ENCODE measurements at places on chromosomes 16 and 17.

DNA sequence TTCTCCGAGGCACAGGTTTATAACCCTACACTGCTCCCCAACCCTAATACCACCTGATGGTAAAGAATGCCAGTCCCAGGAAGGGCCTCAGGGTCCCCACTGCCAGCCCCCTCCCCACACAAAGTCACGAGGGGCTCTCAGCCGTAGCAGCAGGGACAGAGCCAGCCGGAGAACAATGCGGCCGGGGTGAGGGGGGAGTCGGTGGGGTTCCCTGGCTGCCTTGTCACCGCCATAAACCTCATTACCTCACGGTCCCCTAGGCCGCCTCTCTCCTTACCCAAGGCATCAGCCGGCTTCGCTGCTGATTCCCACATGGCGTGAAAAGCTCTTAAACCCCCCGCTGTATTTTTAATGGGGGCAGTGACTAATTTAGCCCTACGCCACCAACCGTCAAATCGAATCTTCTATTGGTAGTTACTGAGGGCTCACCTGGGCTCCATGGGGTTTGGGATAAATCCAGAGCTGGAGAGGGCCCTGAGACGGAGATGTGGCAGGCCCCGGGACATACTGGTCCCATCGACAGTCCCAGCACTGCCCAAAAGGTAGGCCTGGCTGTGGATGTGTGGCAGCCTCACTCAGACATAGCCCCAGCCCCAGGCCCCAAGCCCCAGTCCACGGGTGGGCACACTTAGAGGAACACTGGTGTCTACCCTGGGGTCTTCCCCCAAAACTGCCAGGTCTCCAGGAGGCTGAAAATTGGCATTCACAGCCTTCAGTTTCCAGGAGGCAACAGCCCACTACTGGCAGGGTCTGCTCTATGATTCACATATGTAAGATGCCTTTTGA is 115.3 kb downstream of the C16orf78 start:
- no peak for DNase-seq

- no peak for DNase-seq
These were observed 74.5 kb upstream of the PMFBP1 start for GRCh38 chr16:72246423-72246822.

DNA sequence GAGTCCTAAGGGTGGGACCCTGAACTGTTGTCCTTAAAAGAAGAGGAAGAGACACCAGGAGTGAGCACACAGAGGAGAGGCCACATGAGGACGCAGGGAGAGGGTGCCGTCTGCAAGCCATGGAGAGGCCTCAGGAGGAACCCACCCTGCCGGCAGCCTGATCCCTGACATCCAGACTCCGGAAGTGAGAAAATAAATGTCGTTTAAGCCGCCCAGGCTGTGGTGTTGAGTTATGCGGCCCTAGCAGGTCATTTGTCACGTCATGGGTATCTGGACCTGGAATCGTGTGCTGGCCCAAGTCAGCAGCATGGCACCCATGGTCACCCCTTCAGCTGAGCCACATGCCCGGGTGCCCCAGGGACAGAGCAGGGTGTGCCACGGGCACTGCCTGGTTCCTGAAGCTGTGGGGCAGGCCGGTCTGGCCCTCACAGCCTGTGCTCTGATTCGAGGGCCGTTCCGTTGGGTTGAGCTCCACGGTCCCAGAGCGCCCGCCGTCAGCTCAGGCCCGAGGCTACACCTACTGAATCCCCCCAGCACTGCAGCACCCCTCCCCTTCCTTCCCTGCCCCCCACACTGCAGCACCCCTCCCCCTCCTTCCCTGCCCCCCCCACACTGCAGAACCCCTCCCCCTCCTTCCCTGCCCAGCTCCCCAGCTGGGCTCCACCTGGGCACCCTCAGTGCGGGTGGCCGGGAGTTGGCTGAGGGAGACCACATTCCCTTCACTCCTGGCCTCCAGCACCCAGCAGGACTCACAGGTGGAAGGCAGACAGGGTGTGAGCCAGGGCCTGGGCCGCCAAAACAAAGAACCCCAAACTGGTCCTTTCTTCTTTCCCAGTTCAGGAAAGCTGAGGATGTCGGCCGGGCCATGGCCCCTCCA is 2.7 kb upstream of the CCDC57 start:
- DNase-seq = no peak

GRCh38 chr17:40306395-40306794 is 2.6 kb upstream of the RARA start:
- no peak for DNase-seq

DNA sequence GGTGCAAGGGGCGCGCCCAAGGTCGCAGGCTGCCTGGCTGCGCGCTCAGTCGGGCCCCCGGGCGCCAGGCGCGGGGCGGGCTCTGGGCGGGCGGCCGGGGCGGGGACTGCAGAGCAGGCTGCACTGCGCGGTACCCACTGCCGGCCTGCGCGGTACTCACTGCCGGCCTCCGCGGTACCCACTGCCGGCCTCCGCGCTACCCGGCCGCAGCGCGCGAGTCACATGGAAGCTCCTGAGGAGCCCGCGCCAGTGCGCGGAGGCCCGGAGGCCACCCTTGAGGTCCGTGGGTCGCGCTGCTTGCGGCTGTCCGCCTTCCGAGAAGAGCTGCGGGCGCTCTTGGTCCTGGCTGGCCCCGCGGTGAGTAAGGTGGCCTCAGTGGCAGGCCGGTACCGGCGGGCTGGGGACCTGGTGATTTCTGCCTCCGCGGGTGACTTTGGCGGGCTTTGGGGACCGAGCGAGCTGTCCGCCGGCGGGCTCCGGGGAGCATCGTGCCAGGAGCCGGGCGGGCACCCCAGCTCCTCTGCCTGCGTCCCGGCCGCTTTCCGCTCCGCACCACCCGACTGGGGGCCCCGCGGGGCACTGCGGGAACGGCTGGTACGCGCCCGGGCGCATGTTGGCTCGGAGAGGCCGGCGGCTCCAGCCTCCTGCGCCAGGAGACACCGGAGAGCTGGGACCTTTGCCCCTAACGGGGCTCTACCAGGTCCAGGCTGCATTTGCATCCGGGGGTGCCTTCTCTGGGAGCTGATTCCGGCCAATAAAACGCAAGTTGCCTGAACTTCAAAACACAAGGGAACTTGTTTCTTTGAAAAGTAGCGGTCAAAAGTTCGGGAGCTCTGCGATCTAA is at the start of gene SLC47A1:
SLC47A1 (plus strand) TSS at position 137 of the 844 bp plus-strand sequence; CDS start at position 223, 86 bp downstream.
- no peak for DNase-seq

DNA sequence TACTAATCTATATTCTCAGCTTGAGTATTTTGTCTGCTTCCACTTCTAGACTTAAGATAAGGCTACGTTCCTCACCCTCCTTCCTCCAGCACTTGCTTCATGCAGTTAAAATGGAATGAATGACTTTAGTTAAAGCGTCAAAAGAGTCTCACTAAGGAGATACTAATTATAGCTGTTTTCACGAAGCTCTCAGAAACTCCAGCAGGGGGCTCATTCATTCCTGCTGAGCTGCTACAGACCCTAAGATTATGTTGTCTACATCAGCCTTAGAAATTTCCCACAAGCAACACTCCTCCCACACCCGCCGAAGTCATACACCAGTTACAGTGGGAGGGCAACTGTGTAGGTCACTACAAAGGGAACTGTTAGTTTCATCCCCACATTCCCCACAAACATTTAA is 57.0 kb upstream of the KIFC3 start:
- DNase-seq = no peak

GRCh38 chr17:75447951-75448856 is 8.2 kb upstream of the TMEM94 start:
- DNase-seq = no peak

DNA sequence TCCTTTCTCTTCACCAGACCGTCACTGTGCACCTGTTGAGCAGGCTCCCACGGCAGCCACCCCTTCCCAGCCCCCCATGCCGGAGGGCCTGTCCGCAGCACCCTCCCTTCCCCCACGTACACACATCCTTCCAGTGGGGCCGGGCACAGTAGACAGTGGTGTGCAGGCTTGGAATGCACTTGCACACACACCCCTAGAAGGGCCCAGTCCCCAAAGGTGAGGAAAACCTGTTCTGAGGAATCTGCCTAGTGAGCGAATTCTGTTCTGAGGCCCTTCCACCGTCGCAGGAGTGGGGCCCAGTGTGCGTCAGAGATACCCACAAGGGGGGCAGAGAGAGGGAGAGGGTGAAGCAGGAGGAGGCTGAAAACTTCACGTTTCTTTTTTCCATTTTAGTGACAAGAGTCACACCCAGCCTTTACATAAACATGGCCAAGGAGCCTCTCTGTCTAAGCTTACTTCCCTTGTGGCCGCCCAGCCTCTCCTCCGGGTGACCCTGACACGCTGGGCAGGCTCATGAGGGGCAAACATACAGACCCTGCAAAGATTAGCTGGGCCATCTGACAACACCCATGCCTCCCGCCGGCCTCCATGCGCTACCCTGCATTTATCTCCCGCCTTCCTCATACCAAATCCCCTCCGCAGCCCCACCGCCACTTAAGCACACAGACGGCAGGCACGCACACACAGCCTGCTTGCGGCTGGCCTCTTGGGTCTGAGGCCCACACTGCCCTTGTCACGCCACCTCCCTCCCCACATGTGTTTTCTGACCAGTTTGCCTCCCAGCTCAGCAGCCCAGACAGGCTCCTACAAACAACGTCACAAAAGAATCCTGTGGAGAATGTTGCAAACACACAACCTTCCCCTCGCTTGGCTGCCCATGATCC is 1.8 kb downstream of the ZBTB4 start:
- no peak for DNase-seq

- DNase-seq = no peak
These were observed 27.7 kb downstream of the NME3 start for GRCh38 chr16:1743376-1744337.

GRCh38 chr17:35898283-35899070 is 18.3 kb upstream of the CCL5 start:
- no peak for DNase-seq

GRCh38 chr17:83126275-83126811 is 46.9 kb downstream of the METRNL start:
- no peak for DNase-seq

DNA sequence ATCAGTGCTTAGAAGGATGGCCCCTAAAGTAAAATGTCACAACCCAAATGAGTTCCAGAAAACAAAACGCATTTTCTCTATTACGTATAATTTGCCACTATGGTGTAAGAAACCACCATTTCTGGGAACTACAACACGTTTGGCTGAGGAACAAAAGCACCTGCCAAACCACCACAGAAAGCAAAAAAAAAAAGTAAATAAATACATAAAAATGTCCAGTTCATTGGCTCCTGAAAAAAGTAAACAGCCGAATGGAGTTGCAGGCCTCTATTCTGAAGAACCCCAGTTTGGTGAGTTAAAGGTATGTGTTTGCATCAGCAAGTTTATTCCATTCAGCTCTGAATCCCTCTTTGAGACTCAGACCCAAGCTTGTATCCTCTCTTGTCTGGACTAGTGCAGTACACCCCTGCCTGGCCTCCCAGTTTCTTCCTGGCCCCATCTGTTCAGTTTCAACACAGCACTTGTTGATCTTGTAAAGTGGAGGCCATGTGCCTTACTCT is 36.9 kb downstream of the ERN1 start:
- DNase-seq = no peak

GRCh38 chr17:63395075-63395805 is 50.9 kb downstream of the CYB561 start:
- no peak for DNase-seq

DNA sequence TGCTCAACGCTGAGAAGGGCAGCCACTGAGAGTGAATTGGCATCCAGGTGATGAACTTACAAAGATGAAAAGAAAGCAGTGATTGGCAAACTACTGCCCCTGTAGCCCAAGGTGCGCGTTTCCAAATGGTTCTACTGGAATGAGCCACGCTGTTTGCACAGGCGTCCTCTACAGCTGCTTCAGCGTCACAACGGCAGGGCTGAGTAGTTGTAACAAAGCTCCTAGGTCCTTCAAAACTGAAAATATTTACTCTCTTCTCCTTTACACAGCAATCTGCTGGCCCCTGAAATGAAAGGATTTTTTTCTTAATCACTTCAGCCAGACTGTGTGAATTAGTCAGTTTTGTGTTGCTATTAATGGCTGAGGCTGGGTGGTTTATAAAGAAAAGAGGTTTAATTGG is 107.2 kb upstream of the FOXF1 start:
- no peak for DNase-seq

GRCh38 chr17:27572665-27573064 is 58.3 kb upstream of the LGALS9 start:
- DNase-seq = no peak

GRCh38 chr16:4917117-4917516 is 19.8 kb downstream of the PPL start:
- no peak for DNase-seq

- no peak for DNase-seq
These were observed 8.2 kb downstream of the PRPSAP1 start for GRCh38 chr17:76345377-76345974.

DNA sequence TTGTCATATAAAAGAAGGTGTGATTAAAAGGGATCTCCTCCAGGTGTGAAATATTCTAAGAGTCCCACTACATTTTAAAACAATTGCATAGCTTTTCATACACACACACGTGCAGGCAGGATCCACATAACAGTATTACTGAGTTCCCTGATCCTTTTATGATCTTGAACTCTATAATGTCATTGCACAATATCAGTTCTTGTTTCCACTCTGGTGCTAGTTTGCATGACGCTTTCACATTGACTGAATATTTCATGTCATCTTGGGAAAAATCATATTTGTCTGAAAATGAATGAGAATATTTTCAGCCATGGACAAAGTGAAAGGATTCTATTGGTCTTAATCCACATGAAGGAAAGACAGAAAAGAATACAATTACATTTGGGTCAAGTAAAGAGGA is 703.8 kb downstream of the CDH8 start:
- no peak for DNase-seq

DNA sequence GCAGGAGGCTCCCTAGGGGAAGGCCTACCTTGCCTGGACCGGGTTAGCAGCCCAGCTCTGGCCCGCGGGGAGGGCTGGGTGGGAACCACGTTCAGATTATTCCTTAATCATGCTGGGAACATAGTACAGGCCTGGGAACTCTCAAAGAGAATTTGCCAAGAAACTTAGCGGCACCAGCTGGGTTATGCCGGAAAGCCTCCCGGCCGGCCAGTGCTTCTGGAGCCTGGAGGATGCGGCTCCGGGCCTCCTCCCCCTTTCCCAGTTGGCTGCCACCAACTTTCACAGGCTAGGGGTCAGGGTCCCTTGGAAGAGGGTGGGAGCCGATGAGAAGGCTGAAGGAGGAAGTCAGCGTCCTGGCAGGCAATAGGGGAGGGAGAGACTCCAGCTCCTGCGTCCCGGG is 10.8 kb downstream of the NGFR start:
- no peak for DNase-seq

DNA sequence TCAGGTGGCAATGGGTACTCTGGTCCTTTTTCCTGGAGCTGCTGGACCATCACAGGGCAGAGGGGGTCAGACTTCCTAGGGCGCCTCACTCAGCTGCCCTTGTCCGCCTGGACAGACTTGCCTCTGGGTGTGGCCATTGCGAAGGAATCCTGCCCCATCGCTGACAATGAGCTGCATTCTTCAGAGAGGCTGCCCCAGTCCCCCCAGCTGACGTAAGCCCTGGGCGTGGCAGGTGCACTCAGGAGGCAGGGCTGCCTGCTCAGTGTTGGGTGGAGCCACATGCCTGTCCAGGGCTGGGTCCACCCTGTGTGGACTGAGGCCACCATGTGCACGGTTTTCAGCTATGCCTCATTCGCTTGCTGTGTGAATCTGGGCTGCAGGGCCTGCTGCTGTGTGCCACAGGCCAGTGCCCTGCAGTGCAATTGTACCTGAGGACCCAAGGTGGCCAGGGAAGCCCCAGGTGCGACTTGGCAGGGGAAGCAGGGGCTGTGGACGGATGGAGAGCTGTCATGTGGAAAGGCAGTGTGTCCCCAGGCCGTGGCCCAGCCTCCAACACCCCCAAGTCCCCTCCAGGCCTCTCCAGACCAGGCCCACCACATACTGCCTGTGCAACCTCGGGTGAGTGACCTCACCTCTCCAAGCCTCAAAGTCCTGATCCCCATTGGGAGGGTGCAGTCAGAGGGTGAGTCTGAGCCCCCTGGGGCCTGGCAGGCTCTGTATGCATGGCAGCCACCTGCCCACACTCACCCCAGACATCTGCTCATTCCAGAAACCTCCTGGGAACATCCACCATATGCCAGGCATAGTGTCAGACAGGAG is 14.0 kb upstream of the MPRIP start:
- DNase-seq = no peak

All from left renal cortex interstitium (tissue), 4 donors.